Thoracic aorta (tissue), 2 donors: ENCODE measurements at places on chromosomes 11 and 22. TPM values are rescaled to one million over a fixed set of nuclear protein-coding genes. Genes with fewer than 3 reads are reported as not detected.

GRCh38 chr11:81192516-81192915 is 1541.1 kb downstream of the FAM181B start:
- DNase-seq, result no peak

DNA sequence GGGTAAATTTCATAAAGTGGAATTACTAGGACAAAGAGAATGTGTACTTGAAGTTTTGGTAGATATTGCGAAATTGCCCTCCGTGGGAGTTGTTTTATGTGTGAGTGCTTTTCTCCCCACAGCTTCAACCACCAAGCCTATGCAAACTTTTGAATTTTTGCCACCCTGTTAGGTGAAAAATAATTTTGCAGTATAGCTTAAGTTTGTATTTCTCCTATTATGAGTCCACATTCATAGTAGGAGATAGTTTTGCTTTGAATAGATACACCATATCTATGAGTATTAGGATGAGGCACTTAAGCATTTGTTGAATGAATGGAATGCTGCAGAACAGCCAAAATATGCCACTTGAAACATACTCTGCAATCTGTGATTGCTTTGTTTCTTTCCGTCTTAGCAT is 43.6 kb downstream of the UVRAG start:
- DNase-seq, result no peak

DNA sequence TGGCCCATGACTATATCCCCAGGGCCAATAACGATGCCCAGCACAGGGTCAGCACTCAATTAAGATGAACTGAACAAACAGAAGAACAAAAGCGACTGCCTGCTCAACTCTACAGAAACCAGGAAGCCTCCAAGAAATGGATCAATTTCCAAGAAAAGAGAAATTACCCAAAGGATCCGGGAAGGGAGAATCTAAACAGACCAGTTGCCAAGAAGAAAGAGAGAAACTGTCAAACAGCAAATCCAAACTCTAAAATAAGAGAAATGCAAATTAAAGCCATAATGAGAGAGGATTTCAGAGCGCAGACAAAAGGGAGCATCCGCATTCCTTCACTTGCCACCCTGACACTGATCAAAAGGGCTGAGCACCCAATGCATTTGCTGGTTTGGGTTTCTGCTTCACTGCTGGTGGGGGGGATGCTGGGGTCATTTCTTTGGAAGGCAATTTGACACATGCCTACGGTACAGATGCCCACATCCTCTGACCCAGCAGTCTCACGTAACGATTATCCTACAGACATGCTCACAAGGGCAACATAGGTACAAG is 37.7 kb upstream of the RFPL3 start:
- no peak for DNase-seq

DNA sequence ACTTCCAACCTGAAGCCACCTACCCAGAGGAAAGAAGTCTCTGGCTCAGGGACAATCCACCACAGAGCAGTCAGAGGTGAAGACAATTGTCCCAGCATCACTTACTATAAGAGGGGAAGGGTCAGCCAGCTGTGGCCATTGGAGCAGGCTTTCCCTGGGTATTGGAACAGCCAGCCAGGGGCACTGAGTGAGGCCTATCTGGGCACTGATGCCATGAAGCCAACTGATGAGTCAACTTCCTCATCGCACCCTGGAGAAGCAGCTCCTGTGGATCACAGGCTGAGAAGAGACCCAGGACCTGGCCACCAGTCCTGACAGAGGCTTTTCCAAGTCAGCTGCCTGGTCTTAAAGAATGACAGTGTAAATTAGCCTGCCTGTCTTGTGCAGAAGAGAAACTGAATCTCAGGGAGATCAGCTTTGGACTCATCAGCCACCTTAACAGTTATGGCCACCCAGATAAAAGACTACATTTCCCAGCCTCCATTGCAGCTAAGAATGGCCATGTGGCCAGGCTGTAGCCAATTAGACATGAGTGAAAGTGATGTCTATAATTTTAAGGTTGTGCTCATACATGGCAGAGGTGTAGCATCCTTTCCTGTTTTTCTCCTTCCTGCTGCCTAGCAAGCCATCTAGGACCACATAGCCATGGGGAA is 19.0 kb downstream of the CHST1 start:
- DNase-seq, result no peak

GRCh38 chr11:75592715-75593114 is 30.7 kb downstream of the SERPINH1 start:
- no peak for DNase-seq

DNA sequence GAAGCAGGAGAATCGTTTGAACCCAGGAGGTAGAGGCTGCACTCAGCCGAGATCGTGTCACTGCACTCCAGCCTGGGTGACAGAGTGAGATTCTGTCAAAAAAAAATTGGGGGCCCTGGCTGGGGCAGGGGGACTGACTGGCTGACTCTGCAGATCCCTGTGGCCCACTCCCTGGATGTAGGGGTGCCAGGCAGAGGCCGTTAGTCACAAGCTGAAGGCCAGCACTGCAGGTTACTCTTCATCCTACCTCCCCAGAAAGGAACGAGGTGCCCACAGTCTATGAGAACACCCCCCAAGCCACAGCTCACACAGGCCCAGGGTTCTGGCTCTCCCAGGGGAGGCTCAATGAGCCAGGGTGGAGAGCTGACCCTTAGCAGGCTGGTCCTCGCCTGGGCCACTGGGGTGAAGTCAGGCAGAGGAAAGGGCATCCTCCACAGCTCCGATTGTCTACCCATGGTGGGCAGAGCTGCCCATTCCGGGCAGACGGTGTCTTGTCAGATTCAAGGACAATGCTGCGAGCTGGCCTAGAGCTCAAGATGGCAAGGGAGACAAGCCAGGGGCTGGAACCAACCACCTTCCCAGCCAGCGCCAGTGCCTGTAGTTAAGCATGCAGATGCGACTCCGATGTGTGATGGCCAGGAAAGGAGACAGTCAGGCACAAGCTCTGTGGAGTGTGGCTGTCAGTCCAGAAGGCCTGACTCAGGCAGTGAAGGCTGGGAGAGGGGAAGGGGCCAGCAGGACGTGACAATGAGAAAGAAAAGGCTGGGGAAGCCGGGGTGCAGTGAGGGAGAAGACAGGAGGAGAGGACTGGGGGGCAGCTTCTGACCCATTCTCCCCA is 12.4 kb downstream of the C11orf24 start:
- no peak for DNase-seq

DNA sequence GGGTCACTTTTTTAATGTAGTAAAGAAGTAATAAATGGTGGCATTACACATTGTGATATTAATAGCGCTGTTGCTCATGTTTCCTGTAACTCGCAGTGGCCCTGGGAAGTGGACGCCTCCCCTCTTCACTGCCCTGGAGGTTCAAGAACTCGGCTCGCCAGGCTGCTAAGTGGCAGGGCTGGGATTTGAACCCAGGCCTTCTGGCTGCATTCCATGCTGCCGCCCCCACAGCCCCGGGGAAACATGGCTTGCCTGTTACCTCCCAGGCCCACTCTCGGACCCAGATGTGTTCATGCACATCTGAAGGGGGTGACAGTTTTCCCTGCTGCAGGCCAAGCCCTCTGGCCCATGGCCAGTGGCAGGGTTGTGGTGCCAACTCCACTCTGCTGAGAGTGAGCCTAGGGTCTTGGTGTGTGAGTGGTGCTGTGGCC is 25.0 kb upstream of the MGAT3 start:
- peak; percentile 52 for DNase-seq

DNA sequence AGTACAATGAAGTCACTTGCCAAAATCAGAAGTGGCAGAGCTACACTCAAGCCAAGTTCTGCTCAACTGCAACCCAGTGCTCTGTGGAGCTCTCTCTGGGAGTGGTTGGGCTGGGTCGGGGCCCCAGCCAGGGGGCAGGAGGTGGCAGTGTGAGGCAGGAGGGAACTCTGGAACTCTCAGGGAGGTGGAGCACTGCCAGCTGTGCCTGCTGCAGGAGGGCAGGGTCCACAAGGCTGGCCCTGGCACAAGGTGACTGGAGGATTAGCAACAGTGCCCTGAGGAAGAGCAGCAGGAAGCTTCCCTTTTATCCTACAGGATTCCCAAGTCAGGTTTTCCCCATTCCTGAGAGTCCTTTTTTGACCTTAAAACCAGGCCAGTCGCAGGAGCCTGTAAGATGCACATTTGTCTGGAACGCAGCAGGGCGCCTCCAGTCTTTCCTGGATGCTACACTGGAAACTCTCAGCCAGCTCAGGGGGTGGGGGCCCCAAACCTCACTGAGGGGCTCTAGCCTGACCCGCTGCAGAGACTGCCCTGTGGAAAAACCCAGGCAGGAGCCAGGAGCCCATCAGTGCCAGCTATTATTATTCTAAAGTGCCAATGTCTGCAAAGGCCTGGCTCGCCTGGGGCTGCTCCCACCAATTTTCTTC is 31.8 kb downstream of the DKK3 start:
- DNase-seq, result no peak

RANBP1 gene
- total RNA-seq, result 130 TPM

DNA sequence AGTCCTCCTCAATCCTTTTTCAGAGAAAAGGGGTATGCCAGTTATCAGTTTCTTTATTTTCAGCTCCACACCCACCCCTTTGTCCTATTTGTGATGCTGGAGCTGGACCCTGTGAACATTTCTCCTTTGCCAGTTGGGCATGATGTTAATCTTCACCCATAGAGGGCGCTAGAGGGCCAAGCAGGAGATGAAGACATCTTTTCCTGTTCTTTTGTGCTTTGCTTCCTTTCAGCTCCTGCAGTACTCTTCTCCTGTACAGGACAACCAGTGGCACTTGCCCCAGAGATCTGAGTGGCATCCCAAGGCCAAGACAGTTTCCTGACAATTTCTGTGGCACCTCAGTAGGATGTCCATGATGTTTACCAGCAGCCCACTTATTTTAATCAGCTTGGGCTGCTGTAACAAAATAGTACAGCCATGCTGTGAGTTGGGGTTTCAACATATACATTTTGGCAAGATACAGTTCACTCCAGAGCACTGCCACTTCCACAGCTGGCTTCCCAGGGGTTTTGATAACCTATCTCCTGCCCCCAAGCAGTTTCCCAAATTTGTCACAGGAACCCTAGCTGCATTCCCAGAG is 4.6 kb downstream of the SAA2 start:
- no peak for DNase-seq

DNA sequence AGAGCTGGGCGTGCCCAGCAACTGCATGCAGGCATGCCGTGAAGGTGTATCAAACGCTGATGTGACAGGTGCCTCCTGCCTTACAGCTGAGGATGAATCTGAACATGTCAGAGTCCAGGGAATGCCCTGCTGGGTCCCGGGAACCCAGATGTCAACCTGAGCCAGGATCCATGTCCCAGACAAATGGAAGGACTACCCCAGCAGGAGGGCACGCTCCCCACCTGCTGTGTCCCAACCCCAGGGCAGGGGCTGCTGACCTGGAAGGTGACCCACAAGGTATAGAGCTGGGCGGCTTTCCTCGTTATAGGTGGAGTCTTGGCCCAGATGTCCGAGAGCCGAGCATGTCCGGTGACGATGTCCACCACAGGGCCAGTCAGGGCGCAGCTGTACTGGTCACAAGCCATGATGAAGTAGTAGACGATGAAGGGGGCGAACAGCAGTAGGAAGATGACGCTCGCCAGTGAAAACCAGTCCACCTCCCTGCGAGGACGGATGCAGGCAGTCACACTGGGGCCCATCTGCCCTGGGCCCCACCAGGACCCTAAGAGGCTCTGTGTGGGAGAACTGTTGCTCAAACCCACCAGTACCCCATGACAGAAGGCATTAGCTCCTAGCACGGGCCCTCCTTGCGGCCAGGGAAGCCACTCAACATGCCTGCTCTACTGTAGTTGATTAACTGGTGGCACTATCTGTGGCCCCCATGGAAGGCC is 4.3 kb downstream of the DHCR7 start:
- no peak for DNase-seq

GRCh38 chr11:58902881-58903280 is 36.4 kb upstream of the GLYATL1 start:
- no peak for DNase-seq

DNA sequence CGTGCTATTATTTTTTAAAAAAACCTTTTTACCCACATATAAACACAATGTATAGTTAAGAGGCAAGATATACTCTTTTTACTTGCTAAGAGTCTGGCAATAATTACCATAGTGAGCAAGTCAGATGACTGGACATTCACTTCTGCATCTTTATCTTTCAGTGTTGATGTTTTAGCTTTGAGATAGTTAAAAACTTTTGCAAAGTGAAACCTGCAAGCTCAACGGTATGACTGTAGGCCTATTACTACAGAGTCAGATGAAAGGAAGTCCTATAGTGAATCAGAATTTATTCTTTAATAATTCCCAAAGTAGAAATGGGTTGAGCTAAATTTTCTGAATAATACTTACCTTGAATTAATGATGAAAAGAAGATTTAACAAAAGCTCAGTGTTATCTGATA is 236.7 kb upstream of the CCDC90B start:
- no peak for DNase-seq

DNA sequence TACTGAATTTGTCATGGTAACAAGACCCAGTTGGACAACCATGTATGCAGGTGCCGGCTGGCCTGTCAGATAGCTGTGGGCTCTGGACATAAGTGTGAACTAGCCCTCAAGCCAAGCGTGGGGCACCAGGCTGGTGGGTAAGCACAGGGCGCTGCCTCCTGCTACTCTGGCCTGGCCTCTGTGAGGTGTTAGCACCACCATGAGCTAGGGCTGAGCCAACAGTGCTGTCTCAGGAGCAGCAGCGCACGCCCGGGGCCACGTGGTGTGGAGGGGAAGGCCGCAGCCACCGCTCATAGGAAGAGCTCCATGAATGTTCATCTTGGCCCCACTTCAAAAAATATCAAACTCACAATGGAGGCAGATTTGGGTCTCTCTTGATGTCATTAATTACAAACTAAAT is 35.3 kb upstream of the GNB1L start:
- no peak for DNase-seq

BARX2 gene
- not detected for total RNA-seq

OR5A1 gene
- total RNA-seq, result not detected

FAM89B gene
- 53.3 TPM for total RNA-seq

RASSF10 gene
- not detected for total RNA-seq

DNA sequence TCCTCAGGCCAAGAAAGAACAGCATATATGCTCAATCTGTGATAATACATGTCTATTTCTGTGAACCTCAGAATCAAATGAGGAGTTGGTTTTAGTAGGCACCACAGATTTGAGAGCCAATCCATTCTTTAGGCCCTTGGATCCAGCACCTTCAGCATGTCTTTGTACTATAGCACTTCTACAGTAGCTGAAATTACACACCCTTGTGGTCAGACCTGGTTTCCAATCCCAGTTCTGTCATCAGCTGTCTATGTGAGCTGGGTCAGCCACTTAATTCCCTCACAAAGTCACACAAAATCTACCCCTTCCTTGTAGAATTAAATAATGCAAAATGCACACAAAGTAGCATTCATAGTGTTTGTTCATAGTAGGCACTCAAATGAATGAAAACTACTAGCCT is 381.3 kb upstream of the LARGE1 start:
- DNase-seq, result no peak

DNA sequence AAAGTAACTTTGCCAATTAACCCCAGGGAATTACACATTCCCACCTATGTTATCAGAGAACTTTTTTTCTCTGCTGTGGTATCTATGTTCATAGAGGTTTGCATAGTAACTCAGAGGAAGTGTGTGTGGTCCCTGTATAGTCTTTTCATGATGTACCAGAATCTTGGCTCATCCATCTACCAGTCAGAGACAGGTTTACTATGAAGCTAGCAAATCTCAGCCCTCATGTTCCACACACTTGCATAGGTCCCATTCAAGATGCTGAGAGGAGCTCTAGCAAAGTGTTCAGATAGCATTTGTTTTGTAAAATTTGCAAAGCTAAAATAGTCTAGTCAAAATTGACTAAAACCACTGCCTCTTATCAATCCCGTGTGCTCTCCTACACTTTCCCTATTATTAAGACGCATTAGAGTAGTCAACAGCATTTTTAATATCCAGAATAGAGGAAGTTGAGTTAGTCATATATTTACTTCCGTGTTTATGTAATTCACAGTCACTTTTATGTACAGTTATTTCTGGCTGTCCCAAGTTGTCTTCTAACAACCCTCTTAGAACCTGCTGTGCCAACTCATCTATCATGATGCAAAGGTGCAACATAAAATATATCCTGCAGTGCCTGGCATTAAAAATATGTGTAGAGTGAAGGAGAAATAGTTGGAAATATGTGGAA is 184.2 kb downstream of the FAM76B start:
- no peak for DNase-seq
